Caki2 (cell line): ENCODE measurements at places on chromosomes 6 and 20. TPM values are rescaled to one million over a fixed set of nuclear protein-coding genes. Genes with fewer than 3 reads are reported as not detected.
A peak's percentile ranks its signal among the peaks of the same experiment; 100 is the strongest.

GRCh38 chr20:10249822-10250221 lies 31.2 kb downstream of the SNAP25 start:
- DNase-seq, result no peak

DNA sequence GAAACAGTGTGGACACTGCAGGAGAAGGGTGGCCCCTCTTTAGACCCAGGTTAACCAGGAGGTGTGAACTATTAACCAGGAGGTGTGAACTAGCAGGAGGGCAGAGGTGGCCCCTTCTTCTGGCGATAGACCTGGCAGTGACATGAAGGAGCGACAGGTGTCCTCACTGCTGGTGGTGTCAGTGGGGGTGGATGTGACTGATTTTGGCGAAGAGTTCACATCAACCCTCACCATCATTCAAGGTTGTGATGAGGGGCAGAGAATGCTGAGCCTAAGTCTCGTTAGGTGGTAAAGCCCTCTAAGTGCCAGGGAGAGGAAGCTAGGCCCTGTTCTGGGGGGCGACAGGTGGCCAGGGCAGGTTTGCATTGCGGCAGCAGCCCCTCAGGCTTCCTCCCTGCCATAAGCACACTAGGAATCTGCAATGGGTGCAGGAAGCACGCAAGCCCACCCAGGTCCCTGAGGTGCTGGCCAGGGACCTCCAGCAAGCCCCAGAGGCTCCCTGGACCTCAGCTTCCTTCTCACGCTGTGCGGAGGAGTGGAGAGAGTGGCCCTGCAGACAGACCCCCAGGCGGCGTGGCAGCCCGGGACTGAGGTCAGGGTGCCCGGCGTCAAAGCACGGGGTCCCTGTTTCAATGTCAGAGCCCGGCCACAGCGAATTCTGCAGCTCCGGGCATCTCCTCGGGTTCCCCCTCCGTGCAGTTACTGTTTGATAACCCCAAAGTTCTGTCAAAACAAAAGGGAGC lies 13.7 kb downstream of the NPEPL1 start:
- DNase-seq, result no peak

- DNase-seq, result no peak
Observed at GRCh38 chr6:68447112-68447511, 188.0 kb upstream of the ADGRB3 start.

DNA sequence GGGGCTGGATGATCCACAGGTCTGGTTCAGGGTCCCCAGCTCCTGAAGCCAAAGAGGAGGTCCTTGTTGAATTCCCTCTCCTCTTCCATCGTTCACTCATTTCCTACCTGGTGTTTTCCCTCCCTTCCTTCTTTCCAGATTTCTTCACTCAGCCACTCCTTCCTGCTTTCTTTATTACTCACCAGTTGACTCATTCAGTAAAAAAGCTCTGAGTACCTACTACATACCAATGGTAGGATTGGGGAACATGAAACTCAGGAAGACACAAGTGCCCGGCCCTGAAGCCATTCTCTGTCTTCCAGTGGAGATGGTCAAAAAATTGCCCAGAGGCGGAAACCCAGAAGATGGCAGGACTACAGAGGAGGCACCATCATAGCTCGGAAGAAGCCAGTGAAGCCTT lies 11.9 kb upstream of the NSFL1C start:
- DNase-seq, result peak; percentile 71

The BIRC7 gene
- total RNA-seq, result not detected in 2 replicates

GRCh38 chr6:122620428-122620827 lies 10.2 kb downstream of the PKIB start:
- no peak for DNase-seq

The COL20A1 gene
- total RNA-seq, result 0.14 and 0.87 TPM in 2 replicates

GRCh38 chr6:161035182-161035980 lies 43.8 kb downstream of the MAP3K4 start:
- DNase-seq, result no peak

DNA sequence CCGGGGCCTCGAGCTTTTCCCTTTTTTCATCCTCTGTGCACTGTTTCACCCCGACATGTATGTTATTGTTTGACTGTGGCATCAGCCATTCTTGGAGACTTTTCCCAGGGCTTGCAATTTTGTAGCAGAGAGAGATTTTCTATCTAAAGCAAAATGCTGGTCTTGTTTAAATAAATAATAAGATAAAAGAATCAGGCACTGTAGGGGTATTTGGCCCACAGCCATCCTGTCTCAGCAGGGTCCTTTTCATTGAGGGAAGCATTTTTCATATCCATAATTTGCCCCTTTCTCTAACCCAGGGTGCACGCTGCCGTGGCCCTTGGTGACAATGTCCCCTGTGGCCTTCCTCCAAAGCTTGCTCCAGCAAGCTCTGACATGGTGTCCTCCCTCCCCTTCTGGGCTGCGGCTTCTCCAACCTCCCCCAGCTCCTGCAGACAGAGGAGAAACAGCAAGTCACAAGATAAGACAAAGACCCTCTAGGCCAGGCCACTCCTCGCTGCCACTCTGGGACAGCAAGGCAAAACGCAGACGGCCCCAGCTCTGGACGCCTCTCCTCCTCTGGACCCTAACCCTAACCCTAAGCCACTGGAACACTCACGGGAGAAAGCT lies 117.6 kb downstream of the MYLK4 start:
- DNase-seq, result no peak

The C6orf118 gene
- not detected in 2 replicates for total RNA-seq

DNA sequence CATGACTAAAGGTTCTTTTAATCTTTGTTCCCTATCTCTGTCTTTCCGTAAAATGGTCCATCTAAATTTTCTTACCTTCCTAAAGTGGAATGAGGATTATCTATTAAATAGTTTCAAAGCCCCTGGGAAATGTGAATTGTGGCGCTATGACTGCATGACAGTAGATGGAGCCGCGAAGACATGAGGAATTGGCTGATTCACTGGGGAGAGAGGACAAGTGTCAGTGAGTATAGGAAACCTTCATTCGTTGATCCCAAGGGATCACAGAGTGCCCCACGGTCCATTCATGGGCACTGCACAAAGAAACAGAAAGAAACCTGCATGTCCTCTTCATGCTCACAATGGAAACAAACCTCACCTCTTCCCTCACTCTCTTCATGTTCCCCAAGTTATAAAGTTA lies 479.3 kb upstream of the BTBD3 start:
- no peak for DNase-seq

DNA sequence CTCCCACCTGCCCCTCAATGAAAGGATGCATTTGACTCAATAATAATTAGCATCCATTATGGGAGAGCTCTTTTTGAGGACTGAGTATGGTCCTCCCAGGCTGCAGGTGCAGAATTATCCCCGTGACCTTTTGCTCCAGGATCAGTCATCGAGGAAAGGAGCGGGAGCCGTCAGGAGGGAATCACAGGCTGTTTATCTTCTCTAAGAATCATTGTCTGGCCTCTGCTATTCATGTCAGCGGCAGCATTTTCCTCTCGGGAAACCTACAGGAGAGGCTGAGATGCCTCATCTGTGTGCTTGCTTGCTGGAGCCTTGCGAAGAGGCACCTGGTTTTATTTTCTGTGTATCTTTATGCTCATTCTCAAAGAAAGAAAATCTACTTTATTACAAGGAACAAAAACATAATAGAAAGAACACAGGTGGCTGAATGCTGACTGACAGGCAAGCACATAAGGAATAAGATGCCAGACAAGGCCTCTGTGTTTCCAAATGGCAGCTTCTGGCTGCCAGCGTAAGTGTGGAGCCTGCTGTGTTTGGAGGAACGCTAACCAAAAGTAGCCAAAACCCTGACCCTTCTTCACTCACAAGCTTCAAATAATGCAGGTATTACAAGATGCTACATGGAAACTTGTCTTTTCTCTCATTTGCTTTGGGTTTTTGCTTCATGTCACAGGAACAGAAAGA lies 539.1 kb upstream of the MARCKS start:
- DNase-seq, result no peak

DNA sequence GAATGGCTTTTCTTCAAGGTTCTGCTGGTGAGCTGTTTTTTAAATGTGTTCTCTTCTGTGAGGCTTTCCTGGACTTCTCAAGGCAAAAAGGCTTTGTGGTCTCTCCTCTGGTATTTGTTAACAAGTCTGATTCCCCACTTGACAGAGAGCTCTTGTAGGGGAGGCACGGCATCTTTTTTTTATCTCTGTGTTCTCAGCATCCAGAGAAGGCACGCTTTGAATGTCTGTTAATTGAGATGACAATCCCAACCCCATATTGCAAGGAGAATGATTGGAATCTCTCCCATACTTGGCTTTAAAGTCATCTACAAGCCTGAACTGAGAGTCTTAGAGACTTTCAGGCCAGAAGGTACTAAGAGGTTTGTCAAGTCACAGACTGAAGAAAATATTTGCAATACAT lies 22.6 kb downstream of the EDN1 start:
- no peak for DNase-seq

The LRP11 gene
- total RNA-seq, result 18.8 and 23.2 TPM in 2 replicates

DNA sequence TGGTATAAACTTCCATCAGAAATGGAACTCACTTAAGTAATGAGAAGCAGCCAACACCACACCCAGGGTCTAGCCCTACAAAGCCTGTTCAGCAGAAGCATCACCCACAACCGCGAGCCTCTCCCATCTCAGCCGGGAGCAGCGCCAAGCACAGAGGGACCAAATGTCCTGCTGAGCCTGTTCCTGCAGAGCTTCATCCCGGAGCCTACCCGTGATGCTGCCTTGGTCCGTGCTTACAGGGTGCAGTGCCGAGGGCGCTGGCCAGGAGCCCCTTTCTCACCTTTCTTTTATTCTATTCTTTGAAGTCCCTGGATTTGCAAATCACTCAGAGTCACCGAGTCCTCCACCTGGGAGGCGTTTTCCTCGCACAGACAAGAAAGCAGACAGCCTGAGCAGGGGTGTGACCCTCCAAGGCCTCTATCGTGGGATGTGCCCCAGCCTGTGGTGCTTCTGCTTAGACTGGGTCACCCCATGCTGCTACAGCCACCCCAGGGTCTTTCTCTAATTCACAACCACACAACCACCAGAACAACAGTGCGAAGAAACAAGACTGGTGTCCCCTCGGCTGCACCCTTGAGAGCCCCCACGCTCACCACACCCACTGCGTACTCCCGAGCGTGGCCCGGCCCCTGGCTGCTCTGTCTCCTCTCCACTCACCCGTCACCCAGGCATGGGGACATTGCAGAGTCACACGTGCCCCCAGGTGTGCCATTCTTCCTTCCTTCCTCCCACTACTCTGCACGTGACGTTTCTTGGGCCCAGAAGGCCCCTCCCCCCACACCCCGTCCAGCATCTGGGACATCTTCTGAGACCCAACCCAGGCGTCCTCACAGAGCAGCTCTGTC lies 92.2 kb upstream of the MPC1 start:
- no peak for DNase-seq

The HLA-DQB1 gene
- not detected in 2 replicates for total RNA-seq
